ENCODE measurements at places on chromosomes 5 and 9. TPM values are rescaled to one million over a fixed set of nuclear protein-coding genes. Genes with fewer than 3 reads are reported as not detected.

The ARSB gene
- polyA plus RNA-seq = 3.5 TPM

- DNase-seq = no peak
Measured at GRCh38 chr5:10528827-10529226, 35.0 kb upstream of the ANKRD33B start.

DNA sequence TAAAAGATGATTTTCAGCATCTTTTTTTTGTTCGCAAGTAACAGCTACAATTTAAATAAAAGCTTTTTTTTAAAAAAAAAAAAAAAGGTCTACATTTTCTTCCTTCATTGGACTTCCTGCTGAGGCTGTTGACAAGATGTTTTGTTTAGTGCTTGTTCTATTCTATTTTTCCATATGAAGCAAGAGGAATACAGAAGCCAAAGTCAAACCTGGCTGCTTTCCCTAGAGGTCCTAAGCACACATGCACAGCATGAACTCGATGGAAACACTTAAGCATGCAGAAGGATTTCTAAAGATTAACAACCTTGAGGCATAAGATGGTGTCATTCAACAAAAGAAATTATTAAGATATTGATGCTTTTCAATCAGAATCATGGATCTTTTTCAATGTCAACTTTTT is 105.1 kb downstream of the ADCY2 start:
- no peak for DNase-seq

DNA sequence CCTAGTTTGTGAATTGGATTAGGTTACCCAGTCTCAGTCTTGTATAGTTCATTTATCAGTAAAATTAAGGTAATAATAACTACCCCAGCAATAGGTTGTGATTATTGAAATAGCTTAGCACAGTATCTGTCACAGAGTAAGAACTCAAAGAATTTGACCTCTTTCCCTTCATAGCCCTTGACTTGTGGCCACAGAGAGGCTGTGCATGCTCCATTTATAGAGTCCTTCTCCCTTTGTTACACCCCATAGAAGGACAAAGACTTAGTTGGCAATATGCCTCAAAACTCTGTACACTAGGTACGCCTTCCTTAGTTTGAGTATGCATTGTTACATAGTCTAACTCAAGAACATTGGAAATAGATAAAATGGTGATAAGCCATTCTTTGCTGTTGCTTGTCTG is 257.2 kb downstream of the KCTD16 start:
- DNase-seq = no peak

The LCN15 gene
- 6.1 TPM for polyA plus RNA-seq

- no peak for DNase-seq
Measured at GRCh38 chr5:44637916-44638869, 170.6 kb upstream of the MRPS30 start.

The GLRA1 gene
- not detected for polyA plus RNA-seq

DNA sequence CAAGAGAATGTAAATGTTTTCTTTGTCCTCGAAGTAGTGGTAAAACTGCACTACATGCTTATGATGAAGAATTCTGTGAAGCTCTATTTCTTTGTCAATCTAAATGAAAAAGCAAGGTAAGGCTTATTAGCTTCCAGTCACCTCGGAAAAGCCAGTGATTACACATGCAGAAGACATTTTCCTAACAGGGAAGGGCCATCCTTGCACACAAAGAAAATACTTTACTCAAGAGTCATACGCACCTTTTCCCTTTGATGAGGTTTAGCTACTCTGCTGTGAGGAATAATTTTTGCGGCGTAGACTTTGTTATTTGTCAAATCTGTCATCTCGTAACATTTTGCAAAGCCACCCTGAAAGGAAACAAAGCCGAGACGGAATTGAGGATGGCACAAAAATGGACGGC is 1.1 kb downstream of the PLK2 start:
- DNase-seq = no peak

GRCh38 chr5:143204474-143205246 is 198.8 kb downstream of the NR3C1 start:
- no peak for DNase-seq

GRCh38 chr9:16303506-16303905 is 567.0 kb downstream of the BNC2 start:
- DNase-seq = no peak

The ERCC6L2 gene
- 5.5 TPM for polyA plus RNA-seq

The SLC31A2 gene
- 10.3 TPM for polyA plus RNA-seq

GRCh38 chr5:122375801-122376200 is 63.8 kb downstream of the SNCAIP start:
- no peak for DNase-seq

The NCS1 gene
- polyA plus RNA-seq = 8.0 TPM

The PRLR gene
- polyA plus RNA-seq = 0.04 TPM

GRCh38 chr9:101232405-101232977 is 152.3 kb downstream of the BAAT start:
- DNase-seq = no peak

Data from heart right ventricle (tissue), 16 donors.